Ovary (tissue), 10 donors: ENCODE measurements at places on chromosomes 16 and 17. TPM values are rescaled to one million over a fixed set of nuclear protein-coding genes. Genes with fewer than 3 reads are reported as not detected.

The SDR42E1 gene
- 0.67 TPM for total RNA-seq

The ITGAD gene
- total RNA-seq = not detected

DNA sequence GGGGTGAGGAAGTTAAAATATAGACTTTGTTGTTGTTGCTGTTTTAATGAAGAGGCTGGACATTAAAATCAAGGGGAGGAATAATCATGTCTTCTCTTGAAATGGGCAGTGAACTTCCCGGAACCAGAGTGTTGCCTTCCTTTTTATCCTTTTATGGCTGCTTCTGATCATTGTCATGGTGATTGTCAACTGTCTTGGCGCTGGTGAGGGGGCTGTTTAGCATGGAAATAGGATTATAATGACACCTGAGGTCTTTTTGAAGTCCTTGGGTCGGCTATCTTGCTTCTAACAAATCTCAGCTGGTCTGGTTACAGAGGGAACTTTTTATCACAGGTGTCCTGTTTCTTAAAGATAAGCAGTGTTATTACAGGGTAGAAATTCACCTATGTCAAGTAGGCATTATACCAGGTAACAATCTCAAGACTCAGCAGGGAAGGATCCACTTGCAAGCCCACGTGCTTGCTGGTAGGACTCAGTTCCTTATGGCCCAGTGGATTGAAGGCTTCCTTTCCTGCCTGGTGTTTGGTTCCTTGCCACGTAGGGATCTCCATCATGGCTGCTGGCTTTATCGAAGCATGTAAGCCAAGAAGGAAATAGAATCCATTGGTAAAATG lies 349.3 kb downstream of the WWOX start:
- peaks cover 4% of the 10 kb centered on the region for H3K4me1 ChIP-seq
- no peaks in the 10 kb centered on the region for H3K36me3 ChIP-seq
- H3K27me3 ChIP-seq = no peaks in the 10 kb centered on the region
- no peak overlapping the region for H3K27ac ChIP-seq
- no peak for DNase-seq

GRCh38 chr17:77611791-77612502 lies 346.6 kb upstream of the TNRC6C start:
- DNase-seq = no peak
- no peak overlapping the region for H3K27ac ChIP-seq
- H3K4me1 ChIP-seq = no peaks in the 10 kb centered on the region
- no peaks in the 10 kb centered on the region for H3K36me3 ChIP-seq

DNA sequence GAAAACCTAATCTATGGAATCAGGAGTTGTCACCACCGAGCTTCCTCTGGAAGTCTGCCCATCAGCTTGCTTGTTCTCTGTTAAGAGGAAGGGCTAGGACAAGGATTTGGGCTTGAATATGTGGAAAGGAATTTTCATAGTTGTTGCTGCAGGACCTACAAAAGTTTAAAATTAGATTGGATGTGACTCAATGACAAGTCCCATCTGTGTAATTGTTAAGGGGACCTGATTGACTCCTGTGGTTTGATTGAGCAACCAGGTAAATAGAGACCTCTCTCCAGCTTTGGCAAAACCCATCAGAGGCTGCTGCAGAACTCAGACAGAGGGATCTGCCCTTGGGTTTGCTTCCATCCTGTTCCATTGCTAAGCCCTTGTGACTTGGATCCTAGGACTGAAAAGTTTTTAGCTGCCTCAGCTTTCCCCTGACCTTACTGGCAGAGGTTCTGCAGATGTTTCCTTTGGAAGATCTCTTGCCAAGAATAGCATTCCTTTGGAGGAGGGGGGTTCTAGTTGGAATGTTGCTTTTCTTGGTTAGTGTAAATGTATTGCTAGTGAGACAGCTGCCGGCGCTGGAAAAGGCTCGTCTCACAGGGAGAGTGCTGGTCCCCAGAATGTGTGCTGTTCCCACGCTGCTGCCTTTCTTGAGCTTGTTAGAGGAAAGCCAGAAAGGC lies 50.0 kb downstream of the SF3B3 start:
- H3K27me3 ChIP-seq = no peaks in the 10 kb centered on the region
- H3K4me1 ChIP-seq = peaks cover 6% of the 10 kb centered on the region
- H3K27ac ChIP-seq = no peak overlapping the region
- H3K36me3 ChIP-seq = no peaks in the 10 kb centered on the region

The CHST5 gene
- 1.00 TPM for total RNA-seq

DNA sequence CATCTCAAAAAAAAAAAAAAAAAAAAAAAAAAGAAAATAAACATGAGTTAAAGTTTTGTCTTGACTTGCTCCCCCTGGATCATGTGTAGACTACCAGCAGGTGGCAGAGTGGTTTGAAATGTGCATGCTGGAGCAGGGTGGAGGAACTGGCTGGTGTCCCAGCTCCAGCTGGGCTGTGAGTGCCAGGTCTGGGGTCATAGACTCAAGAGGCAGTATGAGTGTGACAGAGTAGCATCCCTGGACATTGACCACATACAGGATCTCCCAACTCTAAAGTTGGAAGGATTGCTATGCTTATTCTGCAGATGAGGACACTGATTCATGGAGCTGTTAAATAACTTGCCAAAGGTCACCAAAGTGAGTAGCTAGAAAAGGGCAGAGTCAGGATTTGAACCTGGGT lies 198.0 kb upstream of the MPHOSPH6 start:
- H3K4me3 ChIP-seq = no peak overlapping the region
- H3K4me1 ChIP-seq = no peaks in the 10 kb centered on the region
- no peak overlapping the region for H3K27ac ChIP-seq
- DNase-seq = no peak
